ENCODE measurements at places on chromosomes 6 and 20. TPM values are rescaled to one million over a fixed set of nuclear protein-coding genes. Genes with fewer than 3 reads are reported as not detected.

The KCNQ5 gene
- total RNA-seq: 0.08 TPM

The MEP1A gene
- total RNA-seq: not detected

The TMEM244 gene
- not detected for total RNA-seq

The FYN gene
- total RNA-seq: 474 TPM

The CDC40 gene
- 23.2 TPM for total RNA-seq

The CGA gene
- total RNA-seq: not detected

The GSTA3 gene
- total RNA-seq: not detected

The PRR18 gene
- 1.1 TPM for total RNA-seq

Data from endothelial cell (in vitro differentiated cells).